SW480 (cell line): ENCODE measurements at places on chromosomes 2 and 18.

- DNase-seq, result no peak
Observed at GRCh38 chr2:80380736-80381135, 76.2 kb upstream of the LRRTM1 start.

DNA sequence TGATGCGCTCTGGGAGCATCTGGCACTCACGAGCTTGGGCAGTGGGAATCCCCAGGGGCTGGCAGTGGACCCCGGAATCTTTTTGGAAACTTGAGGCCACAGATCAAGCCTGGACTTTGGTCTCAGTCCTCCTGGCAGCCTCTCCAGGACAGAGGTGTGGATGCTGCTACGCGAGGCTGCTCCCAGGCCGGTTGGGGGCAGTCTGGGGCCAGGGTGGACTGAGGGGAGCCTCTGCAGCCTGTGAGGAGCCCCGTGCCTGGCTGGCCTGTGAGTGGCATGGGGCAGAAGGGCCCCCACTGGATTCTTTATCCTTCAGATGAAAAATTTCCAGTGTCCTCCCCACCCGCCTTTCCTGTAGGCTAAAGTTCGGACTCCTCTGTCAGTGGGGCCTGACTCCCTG lies 12.7 kb upstream of the DES start:
- DNase-seq, result no peak

GRCh38 chr2:52356556-52356955 lies 1324.6 kb upstream of the NRXN1 start:
- no peak for DNase-seq

DNA sequence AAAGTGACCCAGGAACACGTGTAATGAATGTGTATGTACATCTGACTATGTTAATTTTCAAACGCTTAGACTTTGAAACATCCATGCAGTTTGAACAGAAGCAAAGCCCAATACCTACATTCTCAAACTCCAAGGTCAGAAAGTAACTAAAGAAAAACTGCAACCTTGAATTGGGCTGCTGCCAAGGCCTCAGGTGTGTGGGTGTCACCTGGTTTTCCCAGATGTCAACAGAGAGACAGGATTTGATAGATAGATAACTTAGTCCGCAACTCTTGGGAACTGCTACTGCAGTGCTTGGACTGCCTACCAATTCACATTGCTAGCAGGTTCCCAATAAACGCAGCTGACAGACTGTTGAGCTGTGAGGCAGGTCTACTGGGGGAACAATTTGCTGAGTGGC lies 78.7 kb upstream of the PAPOLG start:
- DNase-seq, result no peak

- no peak for DNase-seq
Observed at GRCh38 chr2:152322222-152322621, 12.8 kb upstream of the FMNL2 start.

- DNase-seq, result no peak
Observed at GRCh38 chr2:161008311-161008710, 151.9 kb upstream of the TANK start.

- peak; percentile 35 for DNase-seq
Observed at GRCh38 chr2:65420712-65421431, 11.5 kb downstream of the SPRED2 start.

DNA sequence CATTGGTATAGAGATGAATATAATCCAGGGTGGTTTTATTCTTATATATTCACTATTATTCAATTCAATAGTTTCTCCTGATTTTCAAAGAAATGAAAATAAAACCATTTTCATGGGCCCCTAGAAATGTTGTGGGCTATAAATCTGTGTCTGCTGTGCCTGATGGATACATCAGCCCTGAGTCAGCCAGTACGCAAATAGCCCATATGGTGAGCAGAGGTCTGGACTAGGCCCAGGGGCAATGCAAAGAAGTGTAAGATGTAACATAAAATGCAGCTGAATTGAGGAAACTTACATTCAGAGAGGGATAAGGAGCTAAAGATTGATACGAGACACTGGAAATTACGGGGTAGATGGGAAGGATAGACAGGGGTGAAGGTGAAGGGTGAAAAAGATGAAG lies 122.5 kb downstream of the MAIP1 start:
- no peak for DNase-seq

DNA sequence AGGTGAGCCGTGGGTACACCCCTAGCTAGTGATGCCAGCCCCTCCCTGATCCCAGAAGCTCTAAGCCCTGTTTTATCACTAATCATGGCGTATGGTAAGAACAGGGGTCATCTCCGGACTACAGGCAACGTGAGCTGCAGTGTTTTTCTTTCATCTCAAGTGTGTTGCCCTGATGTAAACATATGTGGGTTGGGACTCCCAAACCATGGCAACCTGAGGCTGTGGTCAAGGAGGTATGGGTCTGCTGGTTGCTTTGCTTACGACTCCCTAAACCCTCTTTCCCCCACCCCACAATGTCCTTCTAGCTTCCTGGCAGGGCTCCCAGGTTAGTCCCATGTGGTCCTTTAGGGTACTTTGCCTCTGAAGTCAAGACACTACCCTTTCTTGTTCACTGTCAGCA lies 53.6 kb upstream of the AFF3 start:
- DNase-seq, result no peak

DNA sequence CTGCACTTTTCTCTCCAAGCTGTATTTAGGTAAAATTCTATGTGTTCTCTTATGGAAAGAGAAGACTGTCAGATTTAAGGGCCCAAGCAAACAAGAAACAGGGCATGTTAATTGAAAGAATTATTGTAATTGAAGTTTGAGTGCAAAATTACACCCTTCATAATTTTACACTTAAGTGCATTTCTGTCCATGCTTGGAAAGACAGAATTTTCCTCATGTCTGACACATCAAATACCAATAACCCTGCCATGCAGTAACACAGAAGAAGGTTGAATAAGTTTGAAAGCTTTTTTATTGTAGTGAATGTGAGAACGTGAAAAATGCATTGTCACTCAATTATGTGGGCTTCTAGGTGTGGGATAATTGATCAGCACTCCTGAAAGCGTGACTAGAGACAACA lies 52.9 kb upstream of the PARD3B start:
- no peak for DNase-seq

GRCh38 chr2:62187246-62187645 lies 8.7 kb upstream of the B3GNT2 start:
- DNase-seq, result no peak

GRCh38 chr2:19767899-19768298 lies 133.9 kb downstream of the TTC32 start:
- DNase-seq, result no peak

GRCh38 chr2:175414882-175415487 lies 233.5 kb upstream of the ATP5MC3 start:
- DNase-seq, result peak; percentile 56

- DNase-seq, result peak; percentile 32
Observed at GRCh38 chr18:55185391-55185790, 226.1 kb upstream of the CCDC68 start.

- DNase-seq, result no peak
Observed at GRCh38 chr18:74499633-74500032, 3.5 kb downstream of the CNDP2 start.
